ENCODE measurements at places on chromosomes 6 and 20.
A peak's percentile ranks its signal among the peaks of the same experiment; 100 is the strongest.

DNA sequence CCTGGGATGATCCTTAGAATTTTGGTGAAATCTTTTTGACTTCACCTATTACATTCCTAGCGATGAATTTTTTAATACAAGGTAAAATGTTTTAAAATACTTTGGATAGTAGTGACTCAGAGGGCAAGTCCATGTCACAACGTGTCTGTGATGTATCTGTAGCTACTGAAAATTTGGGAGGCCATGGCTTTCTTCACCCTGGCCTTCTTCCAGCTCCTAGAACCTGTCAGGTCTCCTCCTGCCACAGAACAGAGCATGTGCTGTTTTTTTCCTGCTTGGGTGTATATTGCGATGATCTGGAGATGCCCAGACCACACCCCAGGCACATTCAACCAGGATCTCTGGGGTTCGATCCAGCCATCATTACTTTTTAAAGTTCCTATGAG is 194.4 kb downstream of the BTBD3 start:
- DNase-seq: no peak

GRCh38 chr6:16625291-16626265 is 135.7 kb downstream of the ATXN1 start:
- DNase-seq: peak; percentile 84

- DNase-seq: no peak
These were observed 9.0 kb upstream of the RIPPLY2 start for GRCh38 chr6:83844170-83844569.

DNA sequence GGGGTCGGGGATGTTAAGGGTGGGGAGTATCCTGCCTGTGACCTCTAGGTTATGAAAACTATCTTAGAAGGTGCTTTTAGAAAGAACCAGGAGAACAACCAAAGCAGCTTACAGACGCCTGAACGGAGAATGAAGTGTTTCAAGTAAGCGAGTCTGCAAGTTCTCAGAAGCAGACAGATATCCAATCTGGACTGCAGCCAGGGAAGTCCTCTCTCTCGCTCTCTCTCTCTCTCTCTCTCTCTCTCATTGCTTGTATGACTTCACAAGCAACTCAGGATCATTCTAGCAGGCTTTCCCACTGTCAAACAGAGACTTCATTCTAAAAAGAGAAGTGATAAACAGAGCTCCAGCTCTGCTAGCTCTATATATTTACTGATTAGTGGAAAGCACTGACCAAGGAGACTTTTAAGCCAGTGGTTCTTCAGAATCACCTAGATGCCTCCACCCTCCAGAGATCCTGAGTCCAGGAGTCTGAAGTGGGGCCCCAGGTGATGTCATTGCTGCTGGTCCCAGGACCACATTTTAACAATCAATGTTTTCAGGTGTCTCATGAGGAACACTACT is 6.0 kb downstream of the TCF21 start:
- peak; percentile 16 for DNase-seq

DNA sequence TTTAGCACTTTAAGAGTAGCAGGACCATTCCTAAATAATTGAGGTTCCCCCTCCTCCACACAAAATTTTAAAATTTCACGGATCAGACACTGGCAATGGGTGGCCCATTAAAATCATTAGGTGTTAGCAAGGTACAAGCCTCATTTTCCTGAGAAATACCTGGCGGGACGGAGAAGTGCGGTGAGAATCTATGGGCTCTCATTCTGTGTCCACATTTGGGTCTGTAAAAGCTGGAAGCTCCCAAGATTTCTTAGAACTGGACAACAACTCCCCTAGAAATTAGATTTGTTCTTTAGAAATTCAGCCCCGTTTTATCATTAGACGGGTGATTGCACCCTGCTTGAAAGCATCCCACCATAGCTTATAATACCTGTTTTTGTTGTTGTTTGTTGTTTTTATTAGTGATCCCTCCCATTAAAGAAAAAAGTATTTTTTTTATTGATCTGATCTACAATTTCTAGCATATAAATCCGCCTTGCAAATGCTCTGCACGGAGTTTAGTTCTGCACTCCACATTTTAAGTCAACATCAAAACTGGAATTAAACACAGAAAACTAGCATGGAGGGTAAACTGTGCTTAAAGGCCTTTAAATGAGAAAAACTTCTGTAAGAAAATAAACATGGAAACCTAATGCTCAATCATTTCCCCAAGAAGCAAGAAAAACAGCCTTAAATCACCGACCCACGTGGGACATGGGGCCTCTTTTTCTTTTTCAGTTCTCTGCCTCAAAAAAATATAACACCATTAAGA is 5.7 kb downstream of the SIM1 start:
- no peak for DNase-seq

GRCh38 chr6:34679552-34680253 is 16.9 kb downstream of the ILRUN start:
- DNase-seq: peak; percentile 65

DNA sequence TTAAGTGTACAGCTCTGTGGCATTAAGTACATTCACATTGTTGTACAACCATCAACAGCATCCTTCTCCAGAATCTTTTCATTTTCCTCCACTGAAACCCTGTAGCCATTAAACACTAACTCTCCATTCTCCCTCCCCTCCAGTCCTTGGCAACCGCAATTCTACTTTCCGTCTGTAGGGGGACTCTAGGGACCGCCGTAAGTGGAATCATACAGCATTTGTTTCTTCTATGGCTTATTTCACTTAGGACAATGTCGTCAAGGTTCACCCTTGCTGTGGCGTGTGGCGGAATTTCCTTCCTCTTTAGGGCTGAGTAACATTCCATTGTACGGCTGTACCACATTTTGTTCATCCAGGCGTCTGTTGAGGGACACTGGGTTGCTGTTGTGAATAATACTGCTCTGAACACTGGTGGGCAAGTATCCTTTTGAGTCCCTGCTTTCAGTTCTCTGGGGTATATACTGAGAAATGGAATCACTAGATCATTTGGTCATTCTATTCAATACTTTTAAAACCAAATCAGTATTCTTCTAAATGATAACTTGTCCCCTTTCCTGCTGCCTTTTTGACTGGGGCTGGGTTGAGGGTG is 50.7 kb downstream of the PPP1R3G start:
- DNase-seq: peak; percentile 53

DNA sequence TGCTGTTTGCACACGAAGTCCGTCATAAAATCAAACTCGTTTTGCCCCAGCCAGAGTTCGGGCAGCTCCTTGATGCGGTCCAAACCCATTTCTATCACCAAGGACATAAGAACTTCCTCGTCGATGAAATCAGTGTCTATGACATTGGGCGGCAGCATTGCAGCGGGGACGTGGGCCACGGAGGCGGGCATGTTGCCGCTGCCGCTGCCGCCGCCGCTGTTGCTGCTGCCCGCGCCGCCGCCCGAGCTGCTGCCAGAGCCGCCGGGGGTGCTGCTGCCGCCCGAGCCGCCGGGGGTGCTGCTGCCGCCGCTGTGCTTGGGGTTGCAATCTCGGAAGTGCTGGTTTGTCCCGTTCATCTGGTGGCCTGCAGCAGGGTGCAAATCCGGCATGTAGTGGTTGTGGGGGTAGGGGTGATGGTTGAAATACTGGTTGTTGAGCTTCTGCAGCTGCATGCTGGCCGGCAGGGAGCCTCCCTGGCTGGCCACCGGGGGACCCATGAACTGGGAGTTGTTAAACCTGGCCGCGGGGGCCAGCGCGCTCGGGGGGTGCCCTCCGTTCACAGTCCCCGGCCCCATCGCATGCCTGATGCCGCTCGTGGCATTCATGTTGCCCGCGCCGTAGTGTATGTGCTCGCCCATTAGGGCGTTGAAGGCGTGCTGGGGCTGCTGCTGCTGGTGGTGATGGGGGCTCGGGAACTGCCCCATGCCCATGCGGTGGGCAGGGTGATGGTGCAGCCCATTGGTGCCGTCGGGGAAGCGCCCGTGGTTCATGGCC is 1.1 kb downstream of the CITED2 start:
- DNase-seq: peak; percentile 59

GRCh38 chr6:134187751-134188150 is 130.2 kb downstream of the SGK1 start:
- DNase-seq: no peak

DNA sequence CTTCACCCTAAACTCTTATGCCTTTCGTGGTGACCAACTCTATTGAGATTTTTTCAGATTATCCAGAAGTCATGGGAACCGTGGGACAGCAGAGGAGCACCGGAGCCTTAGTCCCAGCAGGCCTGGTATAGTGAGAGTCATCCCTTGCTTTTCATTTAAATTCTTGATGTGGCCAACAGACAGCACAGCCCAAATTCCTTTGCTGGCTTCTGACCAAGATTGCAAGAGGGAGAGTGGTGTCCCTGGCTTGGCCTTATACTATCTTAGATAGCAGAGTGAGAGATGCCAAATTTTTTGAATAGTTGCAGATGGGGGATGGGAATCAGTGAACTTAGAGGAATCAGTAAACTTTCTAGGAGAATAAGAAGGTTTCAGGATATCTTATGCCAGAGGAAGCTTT is 7.8 kb downstream of the STX11 start:
- peak; percentile 99 for DNase-seq

GRCh38 chr6:7580927-7581618 is 8.9 kb upstream of the SNRNP48 start:
- no peak for DNase-seq

GRCh38 chr6:20061952-20062351 is 150.3 kb downstream of the MBOAT1 start:
- no peak for DNase-seq

DNA sequence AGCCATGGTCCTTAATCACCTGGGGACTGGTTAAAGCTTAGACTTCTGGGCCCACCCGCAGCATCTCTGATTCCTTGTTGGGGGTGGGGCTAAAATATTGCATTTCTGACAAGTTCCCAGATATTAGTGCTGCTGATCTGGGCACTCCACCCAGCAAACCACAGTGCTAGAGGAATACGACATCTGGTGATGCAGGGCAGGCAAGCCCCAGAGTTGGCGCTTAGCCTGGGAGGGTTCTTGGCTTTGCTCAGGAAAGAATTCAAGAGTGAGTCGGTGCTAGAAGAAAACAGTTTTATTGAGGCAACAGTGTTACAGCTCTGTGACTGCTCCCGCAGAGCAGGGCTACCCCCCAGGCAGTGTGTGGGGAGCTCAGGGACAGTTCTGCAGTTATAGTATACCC is 210.7 kb downstream of the TFAP2C start:
- DNase-seq: no peak

Data from fibroblast of skin of right biceps (primary cell).